ENCODE measurements at places on chromosomes 13 and 19. TPM values are rescaled to one million over a fixed set of nuclear protein-coding genes. Genes with fewer than 3 reads are reported as not detected.

The LTBP4 gene
- 81.3 TPM for total RNA-seq

The EBI3 gene
- total RNA-seq: 0.40 TPM

The TMEM238 gene
- 31.1 TPM for total RNA-seq

The GFY gene
- total RNA-seq: not detected

The NOVA2 gene
- total RNA-seq: 0.17 TPM

The HIF3A gene
- total RNA-seq: not detected

The PODNL1 gene
- total RNA-seq: 0.70 TPM

The OR7C1 gene
- total RNA-seq: not detected

The OR10H1 gene
- not detected for total RNA-seq

The DAND5 gene
- 0.25 TPM for total RNA-seq

The PDE4A gene
- total RNA-seq: 31.7 TPM

The GSX1 gene
- not detected for total RNA-seq

The APOE gene
- 0.91 TPM for total RNA-seq

The FBXO17 gene
- not detected for total RNA-seq

The CYP4F12 gene
- total RNA-seq: not detected

The ADGRE2 gene
- 0.51 TPM for total RNA-seq

The NUP58 gene
- 64.0 TPM for total RNA-seq

Measured in activated naive CD4-positive, alpha-beta T cell treated with anti-CD3 and anti-CD28 coated beads, Interleukin-2, amount 10 ng/mL, durations not matched to agents 5 hours and 36 hours (primary cell).